Smooth muscle cell of the pulmonary artery (primary cell): ENCODE measurements at places on chromosomes 1 and 21. TPM values are rescaled to one million over a fixed set of nuclear protein-coding genes. Genes with fewer than 3 reads are reported as not detected.

The TRIM17 gene
- 0.07 TPM in 2 replicates for total RNA-seq

The TLR5 gene
- 0.26 and 0.36 TPM in 2 replicates for total RNA-seq

The NOS1AP gene
- 0.20 TPM in 1 of 2 replicates, not detected in the other for total RNA-seq

The TARS2 gene
- 21.5 and 25.9 TPM in 2 replicates for total RNA-seq

The DIO1 gene
- not detected in 2 replicates for total RNA-seq

The RNU1-4 gene
- under 0.01 TPM in 2 replicates for total RNA-seq

The RIMKLA gene
- total RNA-seq, result under 0.01 and 0.20 TPM in 2 replicates

The C1orf116 gene
- total RNA-seq, result under 0.01 and 0.07 TPM in 2 replicates

The RGS4 gene
- total RNA-seq, result 792 and 809 TPM in 2 replicates

The CRYBG2 gene
- total RNA-seq, result not detected in 2 replicates

The PLA2G2C gene
- not detected in 2 replicates for total RNA-seq

The OLFM3 gene
- total RNA-seq, result not detected in 2 replicates

The ZMYND12 gene
- total RNA-seq, result 1.3 and 1.9 TPM in 2 replicates

The COL11A1 gene
- 1.2 and 2.5 TPM in 2 replicates for total RNA-seq

The MYOM3 gene
- total RNA-seq, result 0.13 and 0.17 TPM in 2 replicates

The PRAMEF20 gene
- total RNA-seq, result not detected in 2 replicates

The LHX8 gene
- total RNA-seq, result not detected in 2 replicates

The TRAF3IP3 gene
- total RNA-seq, result not detected in 2 replicates

The TUT4 gene
- total RNA-seq, result 27.2 and 29.7 TPM in 2 replicates

The GPR61 gene
- total RNA-seq, result 0.13 TPM in 1 of 2 replicates, not detected in the other

The AADACL3 gene
- total RNA-seq, result not detected in 2 replicates

The HPCAL4 gene
- not detected in 2 replicates for total RNA-seq

The CHODL gene
- 0.07 TPM in 1 of 2 replicates, not detected in the other for total RNA-seq

The CD101 gene
- 0.36 and 0.59 TPM in 2 replicates for total RNA-seq

The TGFB2 gene
- total RNA-seq, result 36.2 and 56.9 TPM in 2 replicates

The EFNA3 gene
- 3.1 and 4.2 TPM in 2 replicates for total RNA-seq
